Adrenal gland (tissue), 19 donors: ENCODE measurements at places on chromosomes 2 and 18. TPM values are rescaled to one million over a fixed set of nuclear protein-coding genes. Genes with fewer than 3 reads are reported as not detected.
A peak's percentile ranks its signal among the peaks of the same experiment; 100 is the strongest.

DNA sequence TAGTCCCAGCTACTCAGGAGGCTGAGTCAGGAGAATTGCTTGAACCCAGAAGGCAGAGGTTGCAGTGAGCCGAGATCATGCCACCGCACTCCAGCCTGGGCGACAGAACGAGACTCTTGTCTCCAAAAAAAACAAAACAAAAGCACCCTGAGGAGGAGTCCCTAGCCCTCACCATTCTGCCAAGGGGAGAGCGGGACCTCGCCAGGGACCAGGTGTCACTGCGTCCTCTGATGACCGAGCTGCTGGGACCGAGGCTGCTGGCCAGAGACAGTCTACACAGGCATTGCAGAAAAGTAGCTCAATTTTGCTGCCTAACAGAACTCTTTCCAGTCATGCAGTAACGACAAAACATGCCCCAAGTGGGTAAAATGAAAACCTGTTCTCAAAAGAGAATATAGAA, 18.4 kb downstream of the NCK2 start:
- no peaks in the 10 kb centered on the region for H3K27me3 ChIP-seq
- H3K36me3 ChIP-seq, result no peaks in the 10 kb centered on the region
- no peak for DNase-seq
- H3K4me1 ChIP-seq, result no peaks in the 10 kb centered on the region
- H3K27ac ChIP-seq, result no peak overlapping the region

DNA sequence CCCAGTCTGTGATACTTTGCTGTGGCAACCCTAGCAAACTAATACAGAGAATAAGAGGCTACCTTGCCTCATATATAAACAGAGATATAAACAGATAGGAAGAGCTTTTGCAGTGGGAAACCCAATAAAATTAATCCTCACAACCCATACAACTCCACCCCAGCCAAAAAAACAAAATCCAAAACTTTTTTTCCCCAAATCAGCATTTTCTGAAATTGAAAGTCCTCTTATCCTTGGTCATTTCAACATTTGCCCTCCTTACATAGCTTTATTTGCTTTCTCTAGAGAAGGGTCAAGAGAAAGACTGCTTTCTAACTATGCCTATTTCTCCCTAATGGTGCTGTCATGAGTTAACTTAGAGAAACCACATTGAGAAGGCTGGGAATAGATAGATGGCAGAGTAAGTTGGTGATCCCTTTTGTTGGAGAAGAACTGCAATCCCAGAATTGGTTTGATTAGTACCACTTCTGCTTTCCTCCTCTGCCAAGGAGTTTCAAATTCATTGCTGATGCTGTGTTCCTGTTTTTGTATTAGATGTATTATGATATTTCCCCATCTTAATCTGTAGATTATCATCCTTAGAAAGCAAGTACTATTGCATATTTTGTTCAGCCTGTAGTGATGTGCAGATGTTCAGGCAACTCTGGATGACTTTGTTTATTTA, 76.5 kb upstream of the B3GNT2 start:
- H3K27ac ChIP-seq, result no peak overlapping the region
- peaks cover 6% of the 10 kb centered on the region for H3K4me1 ChIP-seq
- no peak overlapping the region for H3K4me3 ChIP-seq
- H3K36me3 ChIP-seq, result no peaks in the 10 kb centered on the region
- no peak for DNase-seq
- H3K27me3 ChIP-seq, result no peaks in the 10 kb centered on the region

GRCh38 chr18:32300914-32301313, 111.1 kb downstream of the MEP1B start:
- H3K36me3 ChIP-seq, result no peaks in the 10 kb centered on the region
- H3K27me3 ChIP-seq, result no peaks in the 10 kb centered on the region
- H3K27ac ChIP-seq, result peak overlapping the region; percentile 29
- no peak overlapping the region for H3K4me3 ChIP-seq

GRCh38 chr18:69876490-69876889, 71.2 kb downstream of the CD226 start:
- no peaks in the 10 kb centered on the region for H3K27me3 ChIP-seq
- H3K4me3 ChIP-seq, result no peak overlapping the region
- H3K36me3 ChIP-seq, result no peaks in the 10 kb centered on the region
- no peak for DNase-seq
- H3K4me1 ChIP-seq, result no peaks in the 10 kb centered on the region

DYNAP gene
- total RNA-seq, result not detected

DNA sequence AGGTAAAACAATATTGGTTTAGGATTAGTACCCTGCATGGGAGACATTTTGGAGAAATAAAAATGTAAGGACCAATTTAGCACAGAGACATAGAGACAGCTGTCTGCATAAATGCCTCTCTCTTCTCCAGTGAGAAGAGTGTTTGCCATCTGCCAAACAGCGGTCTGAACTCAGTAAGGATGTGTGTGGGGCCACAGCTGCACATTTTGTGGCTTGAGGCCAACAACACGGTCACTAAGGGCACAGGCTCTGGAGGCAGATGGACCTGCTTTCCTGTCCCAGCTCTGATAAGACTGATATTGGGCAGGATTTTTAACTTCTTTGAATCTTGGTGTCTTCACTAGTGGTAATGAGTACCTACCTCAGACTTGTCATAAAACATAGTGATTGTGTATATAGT, 10.2 kb downstream of the ZBTB14 start:
- no peak overlapping the region for H3K27ac ChIP-seq
- no peaks in the 10 kb centered on the region for H3K4me1 ChIP-seq
- no peak for DNase-seq
- H3K27me3 ChIP-seq, result no peaks in the 10 kb centered on the region

GCKR gene
- total RNA-seq, result 8.7 TPM

DNA sequence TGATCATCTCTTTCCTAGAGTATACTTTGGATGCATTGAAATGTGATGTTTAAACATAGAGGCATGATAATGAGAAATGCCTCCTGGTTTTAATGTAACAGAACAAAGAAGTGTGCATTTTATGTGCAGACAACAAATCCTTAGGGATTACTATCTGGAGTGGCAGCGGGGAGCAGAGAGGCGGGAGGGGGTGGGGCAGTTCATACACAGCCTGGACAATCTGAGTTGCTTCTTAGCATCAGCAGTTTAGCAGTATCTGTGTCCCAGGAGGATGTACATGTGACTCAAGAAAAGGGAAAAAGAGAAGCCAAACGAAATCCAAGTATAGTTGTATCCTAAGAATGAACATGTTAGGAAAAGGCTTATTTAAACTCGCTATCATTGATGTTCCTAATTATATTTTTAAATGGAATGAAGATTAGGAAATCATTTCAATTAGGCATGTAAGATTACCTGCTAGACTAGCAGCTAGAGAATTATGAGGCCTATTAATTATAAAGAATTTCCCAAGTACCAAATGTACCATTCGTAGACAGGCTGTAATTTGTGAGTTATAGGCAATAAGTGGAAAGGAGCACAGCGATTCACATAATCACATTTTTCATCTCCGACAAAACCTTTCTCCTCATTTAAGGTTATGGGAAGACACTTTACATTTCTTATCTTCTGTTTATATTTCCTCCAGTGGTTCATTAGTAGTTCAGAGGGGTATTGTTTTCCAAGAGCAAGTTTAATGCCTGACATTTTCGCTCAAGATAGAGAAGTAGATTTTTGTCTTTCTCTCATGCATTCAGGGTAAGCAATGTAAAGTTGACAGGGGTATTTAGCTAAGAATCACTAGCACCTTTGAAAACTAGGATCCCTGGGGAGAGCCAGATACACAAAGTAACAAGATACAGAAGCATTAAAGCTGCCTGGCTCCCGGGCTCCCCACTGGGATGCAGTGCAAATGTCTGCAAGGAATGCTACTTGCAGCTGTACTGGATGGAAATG, 141.3 kb upstream of the NOSTRIN start:
- peaks cover 7% of the 10 kb centered on the region for H3K4me1 ChIP-seq
- no peak overlapping the region for H3K4me3 ChIP-seq
- no peaks in the 10 kb centered on the region for H3K27me3 ChIP-seq
- DNase-seq, result no peak
- H3K27ac ChIP-seq, result no peak overlapping the region

- no peaks in the 10 kb centered on the region for H3K36me3 ChIP-seq
- DNase-seq, result no peak
- H3K4me1 ChIP-seq, result no peaks in the 10 kb centered on the region
- H3K27ac ChIP-seq, result no peak overlapping the region
- H3K27me3 ChIP-seq, result no peaks in the 10 kb centered on the region
Observed at GRCh38 chr2:151114874-151115273, 146.8 kb downstream of the RBM43 start.

DNA sequence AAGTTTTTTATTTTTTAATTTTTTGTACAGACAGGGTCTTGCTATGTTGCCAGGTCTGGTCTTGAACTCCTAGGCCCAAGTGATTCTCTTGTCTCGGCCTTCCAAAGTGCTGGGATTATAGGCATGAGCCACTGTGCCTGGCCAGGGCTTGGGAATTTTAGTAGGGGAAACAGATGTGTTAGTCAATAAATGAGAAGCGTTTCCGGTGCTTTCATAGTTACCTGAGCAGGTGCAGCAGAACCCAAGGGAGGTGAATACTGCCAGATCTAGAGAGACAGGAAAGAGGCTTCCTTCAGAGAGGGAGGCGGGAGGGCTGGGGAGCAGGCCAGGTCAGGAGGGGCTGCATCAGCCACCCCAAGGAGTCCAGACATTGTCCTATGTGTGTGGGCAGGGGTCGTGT, 30.5 kb upstream of the IMPA2 start:
- H3K4me1 ChIP-seq, result peaks cover 11% of the 10 kb centered on the region
- no peak overlapping the region for H3K27ac ChIP-seq
- H3K27me3 ChIP-seq, result no peaks in the 10 kb centered on the region
- H3K36me3 ChIP-seq, result no peaks in the 10 kb centered on the region

C2orf92 gene
- 29.3 TPM for total RNA-seq

GRCh38 chr2:227473122-227473461, 1.1 kb downstream of the AGFG1 start:
- DNase-seq, result no peak
- H3K4me1 ChIP-seq, result peaks cover 45% of the 10 kb centered on the region
- H3K36me3 ChIP-seq, result no peaks in the 10 kb centered on the region
- H3K27me3 ChIP-seq, result no peaks in the 10 kb centered on the region
- no peak overlapping the region for H3K4me3 ChIP-seq

TCF23 gene
- total RNA-seq, result 0.26 TPM

MAP2 gene
- 18.6 TPM for total RNA-seq

DNA sequence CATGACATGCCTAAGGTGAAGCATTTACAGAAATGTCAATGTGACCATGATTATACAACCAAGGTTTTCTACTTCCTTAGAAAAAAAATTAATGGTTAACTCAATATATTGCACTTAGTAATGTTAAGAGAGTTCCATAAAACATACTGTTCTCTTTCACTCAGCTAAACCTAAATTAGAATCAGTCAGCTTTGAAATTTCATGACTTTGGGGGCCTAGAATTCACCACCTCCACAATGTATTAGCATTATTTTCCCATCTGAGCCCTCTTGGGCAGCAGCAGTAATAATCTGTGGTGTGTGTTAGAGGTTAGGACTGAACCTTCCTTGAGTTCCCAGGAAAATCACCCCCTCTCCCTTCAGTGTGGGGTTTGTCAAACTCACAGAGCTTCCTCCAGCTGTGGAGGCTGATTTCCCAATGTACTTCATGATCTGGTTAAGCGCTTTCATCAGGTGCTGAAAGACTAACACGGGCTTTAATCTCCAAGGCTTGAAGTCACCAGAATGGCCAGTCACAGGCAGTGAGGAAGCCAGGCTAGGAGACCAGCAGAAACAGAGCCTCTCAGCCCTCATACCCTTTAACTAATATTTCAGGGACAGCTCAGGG, 7.1 kb upstream of the UPP2 start:
- H3K27ac ChIP-seq, result no peak overlapping the region
- no peaks in the 10 kb centered on the region for H3K36me3 ChIP-seq
- no peaks in the 10 kb centered on the region for H3K27me3 ChIP-seq

DNA sequence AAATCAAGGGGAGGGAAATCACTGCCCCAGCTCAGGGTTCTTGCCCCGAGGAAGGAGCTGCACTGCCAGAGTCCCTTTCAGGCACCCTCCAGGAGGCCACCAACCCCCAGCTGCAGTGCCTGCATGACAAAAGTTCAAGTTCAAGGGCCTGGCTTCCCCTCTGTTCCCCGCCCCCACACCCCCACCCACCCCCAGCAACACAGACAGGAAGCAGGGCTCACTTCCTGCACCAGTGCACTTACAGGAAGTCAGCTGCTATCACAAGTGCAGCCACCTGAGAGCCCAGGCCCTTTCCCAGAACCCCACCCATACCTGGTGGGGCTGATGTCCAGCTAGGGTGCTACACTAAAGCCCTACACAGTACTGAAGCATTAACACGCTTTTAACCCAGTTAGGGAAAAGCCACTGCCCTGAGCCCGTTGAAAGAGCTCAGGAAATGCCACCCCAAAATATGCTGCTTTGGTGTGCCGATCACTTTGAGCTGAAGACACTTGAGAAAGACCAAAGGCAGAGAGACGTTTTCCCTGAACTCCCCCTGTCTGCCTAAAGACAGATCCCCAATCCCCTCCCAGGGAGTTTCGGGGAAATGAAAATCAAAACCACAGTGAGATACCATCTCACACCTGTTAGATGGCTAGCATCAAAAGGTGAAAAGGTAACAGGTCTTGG, 109.9 kb upstream of the CAB39 start:
- no peak overlapping the region for H3K27ac ChIP-seq
- DNase-seq, result peak; percentile 4
- H3K4me1 ChIP-seq, result no peaks in the 10 kb centered on the region
- H3K36me3 ChIP-seq, result no peaks in the 10 kb centered on the region
- H3K4me3 ChIP-seq, result no peak overlapping the region
- no peaks in the 10 kb centered on the region for H3K27me3 ChIP-seq

DNA sequence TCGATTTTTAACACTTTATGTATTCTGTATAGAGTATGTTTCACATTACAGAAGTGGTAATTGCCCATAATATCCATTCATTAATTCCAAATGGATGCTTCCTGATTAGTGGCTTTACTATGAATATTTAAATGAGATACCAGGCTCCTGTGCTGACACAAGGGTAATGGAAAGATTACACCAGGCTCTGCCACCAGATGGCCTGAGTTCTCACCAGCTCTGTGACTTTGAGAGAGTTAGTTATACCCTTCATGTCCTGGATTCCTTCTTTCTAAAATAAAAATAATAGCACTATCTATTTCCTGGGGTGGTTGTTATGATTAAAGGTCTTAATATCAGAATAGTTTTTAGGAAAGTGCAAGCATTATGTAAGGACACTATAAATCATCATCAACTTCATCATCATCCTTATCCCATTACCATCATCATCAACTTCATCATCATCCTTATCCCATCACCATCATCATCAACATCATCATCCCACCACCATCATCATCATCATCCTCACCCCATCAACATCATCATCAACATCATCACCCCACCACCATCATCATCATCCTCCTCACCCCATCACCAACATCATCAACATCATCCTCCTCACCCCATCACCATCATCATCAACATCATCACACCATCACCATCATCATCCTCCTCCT, 151.8 kb downstream of the DNER start:
- DNase-seq, result no peak
- no peaks in the 10 kb centered on the region for H3K27me3 ChIP-seq
- no peaks in the 10 kb centered on the region for H3K36me3 ChIP-seq

DNA sequence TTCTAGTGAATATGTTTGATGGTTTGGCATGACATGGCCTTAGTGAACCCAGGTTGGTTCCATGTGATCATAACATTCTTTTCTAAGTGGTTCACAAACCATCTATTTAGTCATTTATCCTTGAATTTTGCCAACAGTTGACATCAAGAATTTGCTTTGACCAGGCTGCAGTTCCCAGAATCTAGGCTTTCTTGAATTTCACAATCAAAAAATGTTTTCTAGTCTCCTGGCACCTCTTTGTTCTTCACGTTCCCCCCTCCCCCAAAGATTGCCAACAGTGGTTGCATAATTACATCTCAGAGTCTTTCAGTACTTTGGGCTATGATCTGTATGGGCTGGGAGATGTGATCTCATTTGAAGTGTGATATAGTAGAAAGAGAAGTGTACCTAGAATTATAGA, 124.0 kb downstream of the GATA6 start:
- H3K4me3 ChIP-seq, result no peak overlapping the region
- H3K4me1 ChIP-seq, result no peaks in the 10 kb centered on the region
- DNase-seq, result peak; percentile 82
- H3K27me3 ChIP-seq, result no peaks in the 10 kb centered on the region
- H3K36me3 ChIP-seq, result no peaks in the 10 kb centered on the region
- no peak overlapping the region for H3K27ac ChIP-seq
